NCI-H446 (cell line): ENCODE measurements at places on chromosomes 4 and X.

DNA sequence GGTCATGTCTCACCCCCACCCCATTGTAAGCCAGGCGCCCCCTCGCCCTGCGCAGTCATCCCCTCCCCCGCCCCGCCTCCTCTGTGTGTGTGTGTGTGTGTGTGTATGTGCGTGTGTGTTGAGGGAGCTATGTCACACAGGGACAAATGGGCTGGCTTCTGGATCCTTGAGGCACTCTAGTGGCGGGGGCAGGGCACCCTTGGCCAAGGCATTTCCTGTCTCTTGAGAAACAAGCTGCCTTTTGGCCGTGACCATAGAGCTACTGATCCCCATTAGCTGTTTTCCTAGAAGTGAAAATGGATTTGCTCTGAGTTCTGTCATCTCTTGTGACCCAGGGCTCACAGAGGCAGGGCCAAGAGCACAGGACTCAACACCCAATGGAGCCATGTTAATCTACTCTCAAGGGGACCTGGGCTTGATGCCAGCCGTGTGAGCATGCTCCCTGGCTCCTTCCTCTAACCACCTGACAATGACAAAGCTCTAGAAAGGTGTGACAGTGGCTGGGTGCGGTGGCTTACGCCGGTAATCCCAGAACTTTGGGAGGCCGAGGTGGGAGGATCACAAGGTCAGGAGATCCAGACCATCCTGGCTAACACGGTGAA, 162.5 kb upstream of the BCOR start:
- no peak for DNase-seq

GRCh38 chrX:140343226-140343868, 161.5 kb downstream of the SOX3 start:
- no peak for DNase-seq

- no peak for DNase-seq
Observed at GRCh38 chr4:114302472-114302871, 296.1 kb upstream of the UGT8 start.

- no peak for DNase-seq
Observed at GRCh38 chr4:174211622-174212044, 71.8 kb downstream of the FBXO8 start.

DNA sequence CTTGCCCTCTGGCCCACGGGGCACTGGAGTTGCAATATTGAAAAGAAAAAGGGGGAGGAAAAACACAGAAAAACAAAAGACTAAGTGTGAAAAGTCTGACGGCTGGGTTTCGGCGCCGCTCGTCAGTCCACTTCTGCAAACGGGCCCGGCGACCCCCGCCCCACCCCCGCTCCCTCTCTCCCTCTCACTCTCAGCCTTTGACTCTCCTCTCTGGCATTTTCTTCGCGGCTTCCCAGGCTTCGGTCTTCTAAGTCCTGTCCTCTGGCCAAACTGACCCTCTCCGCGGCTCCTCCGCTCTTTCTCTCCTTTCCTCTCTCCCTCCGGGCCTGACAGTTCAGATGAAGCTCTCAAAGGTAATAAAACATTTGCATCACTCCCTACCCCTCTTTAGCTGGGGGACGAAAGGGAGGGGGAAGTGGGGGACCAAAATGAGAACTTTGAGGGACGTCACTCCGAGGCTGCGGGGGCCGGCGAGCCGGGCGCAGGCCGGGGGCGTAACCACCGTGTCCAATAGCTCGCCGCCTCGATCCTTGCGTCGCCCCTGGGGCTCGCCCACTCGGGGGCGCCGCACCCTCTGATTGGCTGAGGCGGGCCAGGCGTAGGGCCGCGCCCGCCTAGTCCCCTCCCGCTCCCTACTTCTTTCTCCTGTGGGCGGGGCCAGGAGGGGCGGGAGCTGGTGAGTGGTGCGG, at the start of gene NKX6-1:
TSS of gene NKX6-1 (minus strand) at position 358 of the 689 bp plus-strand sequence. CDS start 1,064 bp downstream, outside the sequence.
- peak; percentile 64 for DNase-seq

- no peak for DNase-seq
Observed at GRCh38 chrX:23114241-23114640, 114.5 kb downstream of the DDX53 start.

GRCh38 chr4:184860018-184860779, 34.4 kb upstream of the ACSL1 start:
- no peak for DNase-seq
